ENCODE measurements at places on chromosomes 16 and 17.

DNA sequence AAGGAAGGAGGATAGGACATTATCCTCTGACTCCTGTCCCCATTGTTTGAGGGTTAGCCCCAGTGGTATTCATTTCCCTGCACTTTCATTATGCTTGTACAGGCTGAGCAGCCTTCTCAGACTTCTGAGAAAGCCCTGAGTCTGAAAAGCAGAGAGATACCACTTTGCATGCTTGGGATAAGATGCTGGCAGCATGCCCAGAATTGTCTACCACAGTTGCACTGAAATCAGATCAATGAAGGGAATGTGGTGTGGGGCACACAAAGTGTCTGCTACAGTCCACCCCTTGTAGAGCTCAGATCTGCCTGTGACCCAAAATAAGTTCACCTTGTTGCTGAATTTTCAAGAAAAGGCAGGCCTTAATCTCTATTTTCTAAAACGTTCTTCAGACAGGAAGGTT is 160.6 kb downstream of the CCT6B start:
- DNase-seq = no peak

- DNase-seq = no peak
These were observed 6.3 kb downstream of the TPPP3 start for GRCh38 chr16:67386861-67387455.

DNA sequence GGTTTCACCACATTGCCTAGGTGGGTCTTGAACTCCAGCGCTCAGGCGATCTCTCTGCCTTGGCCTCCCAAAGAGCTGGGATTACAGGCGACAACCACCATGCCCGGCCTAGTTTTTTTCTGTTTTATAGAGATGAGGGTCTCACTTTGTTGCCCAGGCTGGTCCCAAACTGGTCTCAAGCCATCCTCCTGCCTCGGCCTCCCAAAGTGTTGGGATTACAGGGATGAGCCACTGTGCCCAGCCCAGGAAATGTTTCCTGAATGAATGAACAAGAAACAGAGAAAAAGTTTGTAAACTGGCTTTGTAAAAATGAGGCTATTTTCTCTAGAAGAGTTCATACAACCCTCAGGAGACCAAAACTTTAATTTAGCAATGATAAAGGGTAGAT is 68.0 kb downstream of the WWP2 start:
- DNase-seq = no peak

DNA sequence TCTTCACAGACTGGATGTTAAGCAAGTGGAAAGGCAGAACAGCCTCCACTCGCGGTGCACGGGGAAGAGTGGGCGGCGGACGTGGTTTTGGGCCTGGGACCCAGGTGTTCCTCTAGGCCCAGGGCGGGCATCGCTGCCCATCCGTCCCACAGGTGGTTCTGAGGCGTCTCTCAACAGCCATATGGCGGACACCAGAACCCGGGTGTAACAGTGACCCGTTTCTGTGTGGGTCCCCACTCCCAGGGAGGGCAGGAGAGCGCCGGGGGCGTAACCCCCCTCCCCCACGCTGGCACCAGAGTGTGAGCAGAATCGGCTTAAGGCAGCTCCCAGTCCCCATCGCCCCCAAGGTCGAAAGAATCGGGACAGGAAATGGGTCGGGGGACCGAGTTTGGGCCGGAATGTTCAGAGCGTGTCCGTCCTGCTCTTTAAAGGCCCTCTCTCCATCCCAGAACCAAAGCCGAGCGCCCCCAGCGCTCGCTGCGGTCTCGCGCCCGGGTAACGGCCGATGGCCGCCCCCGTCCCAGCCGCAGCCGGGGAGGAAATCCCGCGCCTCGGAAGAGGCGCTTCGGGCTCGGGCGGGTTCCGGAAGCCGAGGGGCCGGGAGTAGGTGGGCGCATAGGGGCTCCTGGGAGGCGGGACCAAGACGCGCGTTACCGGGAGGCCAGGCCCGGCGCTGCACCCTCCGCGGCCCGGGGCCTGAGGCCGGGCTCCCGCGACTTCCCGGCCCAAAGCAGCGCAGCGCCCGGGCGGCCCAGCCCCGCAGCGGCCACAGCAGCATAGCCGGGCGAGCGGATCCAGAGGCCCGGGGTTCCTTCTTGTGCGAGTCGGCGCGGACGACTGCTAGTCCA is at the start of gene TK2:
Gene TK2, minus strand, starts transcription at position 839 of the 848 bp plus-strand sequence. Its CDS starts 61 bp downstream, at position 778.
- DNase-seq = peak; percentile 51

- DNase-seq = no peak
These were observed 40.5 kb downstream of the ABHD15 start for GRCh38 chr17:29526322-29526721.

DNA sequence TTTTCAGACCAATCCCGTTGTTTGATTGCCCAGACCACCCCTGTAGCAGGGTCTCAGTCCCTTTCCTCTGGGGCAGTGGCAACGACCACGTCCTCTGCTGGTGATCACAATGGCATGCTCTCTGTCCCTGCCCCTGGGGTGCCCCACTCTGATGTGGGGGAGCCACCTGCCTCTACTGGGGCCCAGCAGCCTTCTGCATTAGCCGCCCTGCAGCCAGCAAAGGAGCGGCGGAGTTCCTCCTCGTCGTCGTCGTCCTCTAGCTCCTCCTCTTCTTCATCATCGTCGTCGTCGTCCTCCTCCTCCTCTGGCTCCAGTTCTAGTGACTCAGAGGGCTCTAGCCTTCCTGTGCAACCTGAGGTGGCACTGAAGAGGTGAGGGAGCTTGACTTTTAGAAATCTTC is 9.2 kb downstream of the ELOB start:
- DNase-seq = no peak

GRCh38 chr17:37844158-37844976 is 79.8 kb upstream of the TBC1D3K start:
- peak; percentile 34 for DNase-seq

GRCh38 chr17:35676441-35676840 is 55.0 kb upstream of the RASL10B start:
- no peak for DNase-seq

DNA sequence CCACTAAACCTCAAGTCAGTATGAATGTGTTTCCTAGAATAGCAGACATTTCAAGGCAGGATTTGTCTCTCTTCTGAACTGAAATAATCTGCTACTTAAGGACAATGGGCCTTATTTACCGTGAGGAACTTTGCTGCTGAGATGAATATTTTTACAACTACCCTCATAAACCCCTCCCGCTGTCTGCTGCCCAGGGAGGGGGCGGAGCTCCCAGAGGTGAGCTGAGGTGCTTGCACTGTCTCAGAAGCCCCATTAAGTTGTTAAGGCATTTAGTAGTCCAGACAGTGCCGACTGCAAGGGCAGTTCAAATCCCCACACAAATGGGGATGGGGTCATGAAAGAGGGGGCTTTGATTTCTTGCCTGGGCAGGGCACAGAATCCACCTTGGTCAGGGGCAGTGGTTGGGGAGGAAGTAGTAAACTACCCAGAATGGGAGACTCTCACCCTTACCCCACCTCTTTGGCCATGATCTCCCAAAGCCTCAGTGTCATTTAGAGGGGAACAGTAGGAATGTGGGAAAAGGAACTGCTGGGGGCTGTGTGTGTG is 19.2 kb downstream of the HNF1B start:
- DNase-seq = no peak

DNA sequence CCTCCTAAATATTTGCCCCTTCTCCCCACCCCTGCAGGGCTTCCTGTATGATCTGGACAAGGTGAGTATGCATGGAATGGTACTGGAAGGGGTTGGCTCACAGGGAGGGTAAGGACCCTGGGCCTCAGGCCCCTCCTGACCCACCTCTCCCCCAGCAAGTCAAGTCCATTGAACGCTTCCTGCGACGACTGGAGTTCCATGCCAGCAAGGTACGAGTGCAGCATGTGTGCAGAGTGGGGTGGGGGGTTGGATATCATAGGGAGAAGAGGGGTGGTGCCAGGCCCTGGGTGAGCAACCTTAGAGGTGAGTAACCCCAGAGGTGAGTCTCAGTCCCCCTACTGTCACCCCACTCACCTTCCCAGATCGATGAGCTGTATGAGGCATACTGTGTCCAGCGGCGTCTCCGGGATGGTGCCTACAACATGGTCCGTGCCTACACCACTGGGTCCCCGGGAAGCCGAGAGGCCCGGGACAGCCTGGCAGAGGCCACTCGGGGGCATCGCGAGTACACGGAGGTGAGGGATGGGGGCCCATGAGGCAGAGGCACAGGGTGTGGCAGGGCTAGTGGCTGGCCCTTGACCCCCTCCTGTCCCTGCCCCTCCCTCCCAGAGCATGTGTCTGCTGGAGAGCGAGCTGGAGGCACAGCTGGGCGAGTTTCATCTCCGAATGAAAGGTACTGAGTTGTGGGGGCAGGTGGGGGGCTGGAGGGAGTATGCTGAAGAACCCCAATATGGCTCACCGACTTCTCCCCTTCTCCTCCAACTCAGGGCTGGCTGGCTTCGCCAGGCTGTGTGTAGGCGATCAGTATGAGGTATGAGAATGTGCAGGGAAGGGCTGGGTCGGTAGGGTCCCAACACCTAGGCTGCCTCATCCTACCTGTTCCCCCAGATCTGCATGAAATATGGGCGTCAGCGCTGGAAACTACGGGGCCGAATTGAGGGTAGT is 11.3 kb downstream of the RIPOR1 start:
- no peak for DNase-seq

DNA sequence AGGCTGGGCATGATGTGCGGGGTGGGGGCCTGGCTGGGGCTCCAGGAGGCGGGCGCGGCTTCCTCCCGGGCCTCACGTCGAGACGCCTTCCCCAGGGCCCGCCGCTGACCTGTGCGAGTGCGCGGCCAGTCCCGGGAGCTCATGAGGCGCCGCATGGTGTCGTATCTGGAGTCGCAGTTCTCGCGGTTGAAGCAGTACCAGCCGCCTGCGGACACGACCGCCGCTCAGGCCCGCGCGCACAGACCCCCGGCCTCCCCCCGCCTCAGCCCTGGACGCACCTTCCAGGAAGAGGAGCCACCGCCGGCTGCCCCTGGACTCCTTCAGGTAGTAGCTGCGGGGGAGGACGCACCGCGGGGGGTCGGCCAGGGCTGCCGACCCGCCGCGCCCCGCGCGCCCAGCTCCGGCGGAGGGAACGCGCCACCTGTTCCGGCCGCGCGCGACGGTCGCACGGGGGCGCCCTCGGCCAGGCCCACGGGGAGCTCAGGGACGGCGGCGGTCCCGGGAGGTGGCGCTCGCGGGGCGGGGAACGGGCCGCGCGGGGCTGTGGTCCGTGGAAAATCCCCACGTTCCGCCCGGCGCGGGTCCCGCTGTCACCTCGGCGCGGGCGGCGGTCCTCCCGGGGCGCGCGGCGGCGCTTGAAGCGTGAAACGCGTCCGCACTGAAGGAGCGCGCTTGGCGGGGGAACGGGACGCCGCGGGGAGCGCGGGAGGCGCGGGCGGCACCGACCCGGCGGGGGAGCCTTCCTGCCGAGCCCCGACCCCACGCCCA is 1.4 kb downstream of the NOTUM start:
- peak; percentile 84 for DNase-seq

DNA sequence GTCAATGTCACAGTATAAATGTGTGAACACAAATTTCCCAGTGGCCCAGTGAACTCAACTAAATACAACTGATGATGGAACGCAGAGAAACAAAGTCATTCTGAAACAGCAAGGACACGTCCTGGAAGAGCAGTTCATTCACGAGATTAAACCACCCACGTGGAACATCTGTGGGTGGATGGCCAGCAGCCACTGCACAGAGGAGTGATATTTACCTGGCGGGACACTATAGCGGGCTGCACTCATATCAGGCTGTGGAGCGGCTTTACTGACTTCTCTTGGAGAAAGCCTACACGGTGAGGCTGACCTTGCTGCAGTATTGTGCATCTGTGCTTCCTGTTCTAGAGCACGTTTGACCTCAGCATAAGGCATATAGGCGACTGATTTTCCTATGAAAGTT is 87.3 kb downstream of the TTC19 start:
- no peak for DNase-seq

DNA sequence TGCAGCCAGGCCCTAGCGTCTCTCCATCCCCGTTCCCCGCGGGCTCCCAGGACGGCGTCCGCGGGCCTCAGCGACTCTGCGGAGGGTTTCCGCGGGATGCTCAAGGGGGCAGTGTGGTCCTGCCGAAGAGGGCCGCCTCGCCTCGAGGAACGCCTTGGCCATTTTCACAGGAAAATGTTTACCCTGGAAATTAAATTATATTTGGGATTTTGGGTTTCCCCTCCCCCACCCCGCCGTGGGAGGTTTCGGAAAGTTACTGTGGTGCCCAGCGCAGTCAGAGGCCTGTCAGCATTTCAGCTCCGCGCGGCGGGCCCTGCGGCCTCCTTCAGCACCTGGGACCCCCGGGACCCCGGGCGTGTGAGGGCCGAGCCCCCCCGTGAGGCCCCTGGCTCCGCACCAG is 94.5 kb downstream of the PCTP start:
- no peak for DNase-seq

GRCh38 chr16:88433632-88434352 is 19.3 kb upstream of the ZFPM1 start:
- no peak for DNase-seq

Measured in stimulated activated effector memory CD8-positive, alpha-beta T cell treated with anti-CD3 and anti-CD28 coated beads, Interleukin-12 subunit alpha, Interleukin-12 subunit beta, amount 100 ng/mL, for 72 hours (primary cell).